ENCODE measurements at places on chromosomes 4 and X.

- DNase-seq: no peak
These were observed 31.9 kb downstream of the CDKL2 start for GRCh38 chr4:75598390-75598789.

- no peak for DNase-seq
These were observed 206.2 kb upstream of the BANK1 start for GRCh38 chr4:101584306-101584705.

DNA sequence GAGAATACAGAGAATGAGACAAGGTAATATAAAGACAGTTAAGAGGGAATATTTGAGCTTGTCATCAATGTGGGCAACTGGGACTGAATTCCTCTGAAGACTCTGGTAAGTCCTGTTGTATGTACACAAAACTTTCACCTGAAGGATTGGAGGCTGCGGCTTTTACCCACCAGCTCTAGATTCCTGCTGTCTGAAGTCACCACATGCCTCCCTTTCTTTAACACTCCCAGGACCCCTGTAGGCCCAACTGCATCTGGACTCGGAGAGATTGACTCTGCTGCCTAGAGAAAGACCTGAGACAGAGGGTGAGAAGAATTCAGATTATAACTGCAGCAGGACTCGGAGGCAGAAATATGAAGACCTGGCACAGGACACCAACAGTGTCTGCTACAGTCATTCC is 1048.0 kb downstream of the PDHA2 start:
- no peak for DNase-seq

DNA sequence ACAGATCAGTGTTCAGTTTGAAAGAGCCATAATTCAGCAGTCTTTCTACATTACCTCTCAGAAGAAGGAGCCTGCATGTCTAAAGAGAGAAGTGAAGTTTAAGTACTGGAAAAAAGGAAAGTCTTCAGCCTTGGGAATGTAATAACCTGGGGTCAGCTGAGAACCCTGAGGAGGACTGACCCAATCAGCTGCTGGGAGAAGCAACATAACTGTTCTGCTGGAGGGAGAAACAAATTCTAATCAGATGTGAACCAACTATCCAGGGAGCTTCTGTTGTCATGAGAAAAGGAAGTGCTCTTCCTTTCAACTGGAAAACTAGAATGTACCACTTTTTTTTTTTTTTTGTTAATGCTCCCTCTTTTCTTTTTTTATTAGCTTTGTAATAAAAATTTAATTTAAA is 64.5 kb upstream of the PDE5A start:
- no peak for DNase-seq

- no peak for DNase-seq
These were observed 12.4 kb upstream of the POF1B start for GRCh38 chrX:85391878-85392238.

DNA sequence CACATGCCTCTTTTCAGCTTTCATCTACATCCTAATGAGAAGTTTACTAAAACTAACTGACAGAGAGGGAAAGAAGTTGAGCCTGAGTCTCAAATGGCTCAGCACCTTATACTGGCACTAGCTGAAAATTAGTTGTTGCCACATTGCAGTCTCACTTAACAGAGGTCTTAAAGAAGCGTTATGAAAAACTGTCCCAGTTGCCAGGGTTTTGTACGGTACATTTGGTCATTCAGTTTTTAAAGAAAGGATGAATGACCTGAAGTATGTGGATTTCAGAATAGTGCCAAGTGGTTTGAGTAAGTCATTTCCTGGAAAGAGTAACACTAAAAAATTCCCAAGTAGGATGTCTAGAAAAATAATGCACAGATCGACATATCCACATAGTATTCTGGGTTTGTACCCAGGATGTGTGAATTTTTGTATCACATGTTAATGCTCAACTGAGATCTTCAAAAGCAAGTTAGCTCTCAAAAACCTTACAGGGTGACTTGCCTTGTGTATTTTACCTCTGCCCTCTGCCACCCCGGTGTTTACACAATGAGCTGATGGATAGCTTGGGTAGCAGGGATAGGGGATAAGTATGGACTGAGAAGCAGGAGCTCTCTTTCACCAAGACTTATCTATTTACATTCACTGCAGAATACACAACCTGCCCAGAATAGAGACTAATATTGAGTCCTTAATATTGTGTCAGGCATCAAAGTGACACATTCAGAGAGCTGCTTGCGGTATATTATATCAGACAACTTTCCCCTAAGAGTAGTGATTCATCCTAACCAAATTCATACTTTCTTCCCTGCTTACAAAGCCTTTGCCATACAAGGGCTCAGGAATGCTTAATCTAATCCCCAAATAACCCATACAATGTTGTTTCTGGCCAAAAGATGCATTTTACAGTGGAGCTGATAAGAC is 1075.7 kb upstream of the PABPC4L start:
- no peak for DNase-seq

- no peak for DNase-seq
These were observed 30.7 kb downstream of the HS3ST1 start for GRCh38 chr4:11397819-11398610.

- DNase-seq: no peak
These were observed 2.7 kb upstream of the NALF2 start for GRCh38 chrX:69501429-69501828.

GRCh38 chrX:37906357-37906756 is 59.0 kb upstream of the DYNLT3 start:
- DNase-seq: no peak

GRCh38 chrX:123256378-123256777 is 72.3 kb downstream of the GRIA3 start:
- no peak for DNase-seq

DNA sequence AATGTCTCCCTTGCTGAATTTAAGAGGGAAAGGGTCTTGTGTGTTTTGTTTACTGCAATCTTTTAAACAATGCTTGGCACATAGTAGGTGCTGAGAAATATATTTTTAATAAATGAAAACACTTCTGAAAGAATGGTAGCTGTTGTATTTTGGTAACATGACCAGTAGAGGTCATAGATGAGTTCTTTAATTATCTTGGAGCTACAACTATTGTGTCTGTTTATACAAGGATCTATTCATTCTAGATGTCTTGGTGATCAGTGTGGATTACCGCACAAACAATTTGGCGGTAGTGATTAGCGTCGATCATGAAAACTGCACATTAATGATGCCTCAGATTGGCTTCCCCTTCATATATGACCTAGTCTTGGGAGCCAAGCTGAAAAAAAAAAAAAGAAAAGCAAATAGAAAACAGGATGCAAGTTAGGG is 21.4 kb upstream of the SCRG1 start:
- no peak for DNase-seq

All from activated T-cell treated with anti-CD3 and anti-CD28 coated beads for 4 hours (primary cell).